ENCODE measurements at places on chromosomes 6 and 20.

DNA sequence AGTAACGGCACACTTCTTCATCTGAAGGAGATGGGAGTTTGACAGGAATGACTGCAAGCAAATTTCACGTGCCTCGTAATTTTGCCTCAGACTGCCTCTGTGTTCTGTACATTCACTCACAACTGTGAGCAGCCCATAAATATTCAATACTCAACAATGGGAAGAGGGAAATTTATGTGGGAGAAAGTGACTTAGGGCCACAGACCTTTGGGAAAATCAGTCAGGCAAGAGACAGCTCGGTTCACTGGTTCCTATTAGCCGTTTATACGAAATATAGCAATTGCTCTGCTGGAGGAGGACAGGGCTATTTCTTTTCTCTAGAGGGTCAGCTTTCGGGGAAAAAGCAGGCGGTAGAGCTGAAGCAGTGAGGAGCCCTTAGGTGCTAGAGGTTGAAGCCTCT lies 28.0 kb downstream of the OPN5 start:
- DNase-seq: no peak

DNA sequence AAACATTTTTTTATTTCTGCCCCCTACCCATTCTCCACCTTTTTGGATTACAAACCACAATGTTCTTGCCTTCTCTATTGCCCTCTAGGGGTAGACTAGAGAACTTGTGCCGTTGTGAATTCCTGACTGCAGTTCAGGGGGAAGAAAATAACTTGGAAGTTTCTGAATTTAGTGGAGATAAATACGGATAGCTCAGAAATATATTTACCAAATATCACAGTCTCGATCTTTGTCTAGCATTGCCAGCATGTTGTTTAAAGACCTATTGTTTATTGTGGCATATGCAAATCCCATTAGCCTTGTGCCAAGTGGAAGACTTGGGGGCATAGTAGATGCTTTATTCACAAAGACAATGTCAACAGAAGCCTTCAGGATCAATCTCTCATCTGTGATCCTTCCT lies 154.1 kb upstream of the MMS22L start:
- DNase-seq: no peak

GRCh38 chr6:14476793-14477531 lies 359.4 kb downstream of the CD83 start:
- no peak for DNase-seq

DNA sequence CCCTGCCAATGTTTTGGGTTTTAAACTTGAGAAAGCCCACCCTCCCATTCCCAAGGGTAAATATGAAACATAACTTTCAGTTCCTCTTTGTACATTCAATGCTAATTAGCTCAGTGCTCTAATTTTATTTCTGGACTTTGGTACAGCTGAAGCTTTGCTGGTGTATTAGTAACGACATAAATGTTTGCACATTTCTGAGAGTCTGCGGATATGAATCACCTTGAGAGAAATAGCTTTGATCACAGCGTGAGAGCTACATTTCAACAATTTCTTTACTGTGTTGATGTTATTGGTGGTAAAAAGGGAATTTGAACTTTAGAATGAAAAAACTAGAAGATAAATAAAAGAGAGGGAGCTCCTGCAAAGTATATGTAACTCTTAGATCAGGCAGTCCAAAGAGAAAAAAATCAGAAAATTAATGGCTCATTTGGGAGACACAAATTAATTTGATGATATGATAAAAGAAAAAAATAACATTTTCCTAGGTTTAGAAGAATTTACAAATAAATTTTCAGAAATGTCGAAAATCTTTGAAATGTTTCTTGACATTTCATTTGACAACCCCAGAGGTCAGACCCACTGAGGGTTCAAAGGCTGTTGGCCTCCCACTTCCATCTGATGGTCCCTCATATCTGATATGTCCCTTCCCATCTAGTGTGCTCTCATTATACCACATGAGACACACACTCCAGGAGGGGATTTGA lies 38.5 kb upstream of the CAP2 start:
- DNase-seq: no peak

DNA sequence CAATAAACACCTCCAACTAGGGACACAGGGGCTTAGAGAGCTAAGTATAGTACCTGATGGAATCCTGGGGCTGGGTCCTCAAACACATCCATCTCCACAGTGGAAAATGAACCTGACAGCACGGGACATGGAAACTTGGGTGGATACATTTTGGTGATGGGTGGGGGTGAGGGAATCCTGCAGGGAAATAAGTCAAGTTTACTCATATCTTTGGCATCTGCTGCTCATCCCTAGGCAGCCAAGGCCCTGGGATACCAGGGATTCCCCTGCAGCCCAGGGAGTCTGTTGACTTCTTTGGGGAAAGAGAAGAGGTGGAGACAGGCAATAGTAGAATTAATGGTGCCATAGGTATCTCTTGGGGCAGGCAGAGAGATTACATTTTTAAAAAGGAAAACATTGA lies 6.6 kb downstream of the APOBEC2 start:
- no peak for DNase-seq

GRCh38 chr20:49676581-49677291 lies 36.9 kb downstream of the B4GALT5 start:
- no peak for DNase-seq

- no peak for DNase-seq
Measured at GRCh38 chr6:19036196-19036555, 649.0 kb downstream of the RNF144B start.

GRCh38 chr20:49100972-49101371 lies 54.9 kb downstream of the CSE1L start:
- no peak for DNase-seq

DNA sequence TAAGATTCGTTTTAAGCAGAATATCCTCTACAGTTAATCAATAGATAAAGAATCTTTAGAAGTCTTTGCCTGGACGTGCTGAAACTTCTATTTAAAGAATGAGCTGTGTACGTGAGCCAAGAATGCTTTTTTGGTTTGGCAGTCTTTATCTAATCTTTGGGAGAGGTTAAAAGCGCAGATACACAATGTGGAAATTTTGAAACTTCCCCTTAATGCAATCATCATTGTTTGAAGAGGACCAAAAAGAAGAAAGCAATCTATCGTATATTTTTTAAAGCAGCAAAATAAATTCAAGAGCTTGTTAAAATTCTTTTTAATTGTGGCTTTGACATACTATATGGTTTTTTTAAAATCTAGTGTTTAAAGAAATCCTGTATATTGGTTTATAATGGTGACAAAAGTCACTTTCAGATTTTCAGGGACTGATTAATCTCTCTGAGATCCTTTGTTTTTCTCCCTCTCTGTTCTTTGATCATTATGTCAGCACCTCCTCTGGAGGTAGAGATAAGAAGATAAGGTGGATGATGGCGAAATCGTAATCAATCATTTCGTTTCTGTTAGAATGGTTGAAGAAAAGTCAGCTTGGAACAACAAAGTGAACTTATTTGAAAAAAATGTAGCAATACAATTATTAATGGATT lies 92.1 kb upstream of the FAM184A start:
- no peak for DNase-seq

DNA sequence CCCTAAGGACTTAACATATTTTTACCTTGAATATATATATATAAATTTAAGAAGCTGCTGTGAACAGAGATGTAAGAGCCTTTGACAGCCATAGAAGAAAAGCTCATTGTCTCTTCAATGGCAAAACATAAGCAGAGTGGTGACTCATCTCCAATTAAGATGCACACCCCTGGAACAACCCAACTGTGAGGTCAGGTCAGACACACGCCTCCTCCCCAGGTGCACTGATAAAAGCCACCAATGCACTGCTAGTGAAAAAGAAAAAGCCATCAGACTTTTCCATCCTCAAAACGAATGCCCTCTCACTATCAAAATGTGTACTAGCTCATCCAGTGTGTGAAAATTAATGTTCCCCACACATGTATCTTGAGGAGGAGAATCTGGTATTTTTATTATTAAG lies 100.1 kb downstream of the SMLR1 start:
- no peak for DNase-seq

- DNase-seq: no peak
Measured at GRCh38 chr6:96562886-96563285, at the start of gene FHL5. FHL5 (plus strand) TSS chr6:96563128; CDS start chr6:96603614, 40,486 bp downstream.

DNA sequence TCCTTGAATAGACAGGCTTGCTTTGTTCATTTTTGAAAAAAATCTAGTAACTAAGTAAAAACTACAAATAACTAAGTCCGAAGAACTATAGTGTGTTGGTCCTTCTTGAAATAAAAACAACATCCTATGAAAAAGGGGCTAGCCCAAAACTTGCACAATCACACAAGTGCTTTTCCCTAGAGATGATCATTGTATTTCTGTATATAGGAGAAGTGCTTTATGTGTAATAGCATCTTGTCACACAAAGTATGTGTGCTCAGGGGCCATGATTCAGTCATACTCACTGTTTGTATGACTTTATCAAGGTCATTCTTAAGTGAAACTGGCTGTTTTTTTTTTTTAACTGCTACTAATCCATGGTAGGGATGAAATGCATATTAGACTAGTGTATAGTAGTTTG lies 179.8 kb downstream of the DTNBP1 start:
- no peak for DNase-seq

GRCh38 chr6:139380168-139380567 lies 5.7 kb upstream of the CITED2 start:
- DNase-seq: no peak

DNA sequence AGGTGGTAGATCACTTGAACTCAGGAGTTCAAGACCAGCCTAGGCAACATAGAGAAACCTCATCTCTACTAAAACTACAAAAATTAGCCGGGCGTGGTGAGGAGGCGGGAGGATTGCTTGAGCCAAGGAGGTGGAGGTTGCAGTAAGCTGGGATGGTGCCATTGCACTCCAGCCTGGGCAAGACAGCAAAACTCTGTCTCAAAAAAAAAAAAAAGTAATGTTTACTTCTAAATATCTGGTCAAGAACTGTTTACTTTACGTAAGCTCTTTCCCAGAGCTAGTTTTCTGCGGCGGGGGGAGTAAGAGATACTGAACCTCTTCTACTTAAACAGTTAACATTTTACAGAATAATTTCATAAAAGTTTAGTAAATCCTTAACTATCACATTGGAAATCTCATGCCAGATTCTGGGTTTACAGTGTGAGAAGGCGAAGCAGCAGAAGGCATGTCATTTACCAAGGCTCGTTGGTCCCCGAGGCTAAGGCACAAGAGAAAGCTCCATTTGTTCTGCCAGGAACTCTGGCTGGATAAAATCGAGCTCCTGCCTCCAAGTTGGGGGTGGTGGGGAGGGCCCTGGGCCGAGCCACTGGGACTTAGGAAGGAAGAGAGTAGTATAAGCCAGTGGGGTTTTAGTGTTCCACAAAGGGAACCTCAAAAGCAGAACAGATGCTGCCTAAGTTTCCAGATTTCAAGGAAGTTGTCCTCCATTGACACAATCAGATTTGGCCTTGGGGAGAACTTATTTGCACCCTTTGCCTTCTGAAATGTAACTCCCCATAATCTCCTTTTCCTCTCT lies 41.7 kb downstream of the ARFGEF2 start:
- DNase-seq: no peak

DNA sequence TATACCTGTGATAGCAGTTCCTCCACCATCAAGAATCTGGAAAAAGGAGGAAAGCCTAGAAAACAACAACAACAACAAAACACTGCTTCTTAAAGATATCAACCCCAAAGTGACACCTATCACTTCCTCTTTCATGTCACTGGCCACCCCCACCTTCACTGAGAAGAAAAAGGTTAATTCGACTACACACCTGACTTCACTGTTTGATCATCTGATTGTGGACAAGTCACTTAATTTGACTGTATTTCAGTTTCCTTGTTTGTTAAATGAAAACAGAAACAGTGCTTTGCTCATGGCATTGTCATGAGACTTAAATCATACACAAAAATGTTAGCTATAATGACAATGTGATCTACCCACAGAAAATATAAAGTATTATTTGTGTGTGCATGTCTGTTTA lies 280.6 kb upstream of the SULF2 start:
- DNase-seq: no peak

GRCh38 chr6:23952245-23952644 lies 173.8 kb upstream of the NRSN1 start:
- no peak for DNase-seq

GRCh38 chr20:33444797-33445560 lies 1.4 kb upstream of the SNTA1 start:
- no peak for DNase-seq
